ENCODE measurements at places on chromosomes 2 and 18. TPM values are rescaled to one million over a fixed set of nuclear protein-coding genes. Genes with fewer than 3 reads are reported as not detected.

GRCh38 chr2:69308338-69308737 lies 78.7 kb downstream of the GFPT1 start:
- no peak for DNase-seq

GRCh38 chr2:215693193-215693998 lies 257.5 kb upstream of the FN1 start:
- peak; percentile 85 for DNase-seq

DNA sequence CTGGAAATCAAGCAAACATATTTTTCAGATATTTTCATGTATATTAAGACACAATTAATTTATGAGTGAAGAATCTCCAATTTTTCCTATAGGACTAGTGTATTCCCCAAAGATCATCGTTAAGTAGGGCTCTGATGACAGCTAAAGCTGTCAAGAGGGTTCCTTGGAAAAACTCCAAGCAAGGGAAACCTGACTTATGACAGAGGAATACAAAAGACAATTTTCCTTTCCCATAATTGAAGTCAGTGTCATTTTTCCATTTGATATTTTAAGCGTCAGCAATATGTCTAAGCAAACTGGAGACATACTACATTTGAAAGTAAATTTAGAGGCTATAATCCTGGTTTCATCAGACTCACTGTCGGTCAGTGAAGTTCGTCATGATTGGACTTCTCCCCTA lies 36.1 kb downstream of the RIT2 start:
- no peak for DNase-seq

DNA sequence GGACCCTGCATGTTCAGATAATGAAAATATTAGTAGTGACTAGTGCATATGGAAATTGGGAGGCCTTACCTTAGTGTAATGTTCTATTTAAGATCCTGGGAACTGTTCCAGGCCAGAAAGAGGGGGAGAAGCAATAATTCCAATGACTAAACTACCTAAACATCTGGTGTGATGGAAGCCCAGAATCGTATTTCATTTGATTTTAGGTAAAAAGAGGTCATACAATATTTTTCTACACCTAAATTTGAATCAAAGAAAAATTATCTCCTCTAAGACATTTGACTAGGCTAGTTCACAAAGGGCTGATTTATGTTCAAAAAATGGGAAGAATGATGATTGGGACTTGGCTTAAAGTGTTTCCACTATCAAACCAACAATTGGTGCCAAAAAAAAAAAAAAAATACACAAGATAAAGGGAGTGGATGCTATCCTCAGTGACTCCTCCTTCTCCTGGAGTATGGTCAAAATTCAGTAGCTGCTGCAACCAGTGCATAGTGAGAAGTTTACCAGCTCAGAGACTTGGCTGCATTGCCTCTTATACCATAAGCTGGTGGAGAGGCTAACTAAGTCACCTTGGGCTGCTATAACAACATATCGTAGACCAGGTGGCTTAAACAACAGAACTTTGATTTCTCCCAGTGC lies 1038.3 kb upstream of the ACVR2A start:
- DNase-seq = peak; percentile 79

The OR6B2 gene
- total RNA-seq = not detected
